ENCODE measurements at places on chromosomes 5 and 9.

- DNase-seq, result no peak
Measured at GRCh38 chr5:167594061-167594435, 697.4 kb upstream of the WWC1 start.

DNA sequence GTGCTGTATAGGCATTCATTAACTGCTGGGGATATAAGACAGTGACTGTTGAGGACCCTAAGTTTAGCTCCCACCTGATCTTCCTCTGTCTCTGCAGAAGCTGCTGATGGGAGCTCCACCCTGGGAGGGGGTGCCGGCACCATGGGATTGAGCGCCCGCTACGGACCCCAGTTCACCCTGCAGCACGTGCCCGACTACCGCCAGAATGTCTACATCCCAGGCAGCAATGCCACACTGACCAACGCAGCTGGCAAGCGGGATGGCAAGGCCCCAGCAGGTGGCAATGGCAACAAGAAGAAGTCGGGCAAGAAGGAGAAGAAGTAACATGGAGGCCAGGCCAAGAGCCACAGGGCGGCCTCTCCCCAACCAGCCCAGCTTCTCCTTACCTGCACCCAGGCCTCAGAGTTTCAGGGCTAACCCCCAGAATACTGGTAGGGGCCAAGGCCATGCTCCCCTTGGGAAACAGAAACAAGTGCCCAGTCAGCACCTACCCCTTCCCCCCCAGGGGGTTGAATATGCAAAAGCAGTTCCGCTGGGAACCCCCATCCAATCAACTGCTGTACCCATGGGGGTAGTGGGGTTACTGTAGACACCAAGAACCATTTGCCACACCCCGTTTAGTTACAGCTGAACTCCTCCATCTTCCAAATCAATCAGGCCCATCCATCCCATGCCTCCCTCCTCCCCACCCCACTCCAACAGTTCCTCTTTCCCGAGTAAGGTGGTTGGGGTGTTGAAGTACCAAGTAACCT is 22.1 kb downstream of the PCDHGC5 start:
- DNase-seq, result no peak

- DNase-seq, result peak; percentile 36
Measured at GRCh38 chr9:137128862-137129455, 10.0 kb upstream of the GRIN1 start.

- DNase-seq, result no peak
Measured at GRCh38 chr5:1052076-1052475, 43.5 kb downstream of the NKD2 start.

DNA sequence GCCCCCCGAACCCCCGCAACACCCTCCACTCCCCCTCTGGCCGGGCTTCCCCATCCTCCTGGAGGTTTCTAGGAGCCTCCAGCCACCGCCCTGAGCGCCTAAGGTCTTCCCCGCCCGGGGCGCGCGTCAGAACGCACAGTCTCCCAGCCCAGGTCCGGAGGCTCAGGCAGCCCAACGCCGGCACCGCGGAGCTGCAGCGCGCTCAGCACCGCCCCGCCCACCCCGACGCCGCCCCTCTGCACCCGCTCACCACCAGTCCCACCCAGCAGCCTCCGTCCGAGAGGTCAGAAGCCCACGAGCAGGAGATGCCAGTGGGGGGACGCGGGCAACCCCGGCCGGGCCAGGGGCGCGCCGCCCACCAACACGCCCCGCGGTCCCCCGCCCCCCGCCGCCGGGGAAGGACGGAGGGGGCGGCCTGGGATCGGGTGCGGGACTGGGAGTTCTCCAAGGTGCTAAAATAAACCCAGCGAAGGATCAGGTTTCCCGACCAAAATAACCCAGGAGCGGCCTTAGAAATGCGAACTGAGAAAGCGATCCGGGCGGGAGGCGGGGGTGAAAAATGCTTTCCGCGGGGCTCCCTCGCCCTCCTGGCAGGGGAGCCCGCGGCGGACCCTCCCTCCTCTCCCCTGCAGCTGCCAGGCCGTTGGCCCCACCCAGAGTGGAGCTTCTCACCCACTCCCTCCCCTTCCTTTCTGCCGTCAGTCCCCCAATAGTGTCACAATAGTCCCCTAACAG is 6.5 kb upstream of the FAM78A start:
- DNase-seq, result peak; percentile 45

GRCh38 chr9:78765861-78766260 is 468.9 kb downstream of the PSAT1 start:
- DNase-seq, result no peak

- peak; percentile 45 for DNase-seq
Measured at GRCh38 chr5:160071516-160071915, 47.7 kb downstream of the PWWP2A start.

DNA sequence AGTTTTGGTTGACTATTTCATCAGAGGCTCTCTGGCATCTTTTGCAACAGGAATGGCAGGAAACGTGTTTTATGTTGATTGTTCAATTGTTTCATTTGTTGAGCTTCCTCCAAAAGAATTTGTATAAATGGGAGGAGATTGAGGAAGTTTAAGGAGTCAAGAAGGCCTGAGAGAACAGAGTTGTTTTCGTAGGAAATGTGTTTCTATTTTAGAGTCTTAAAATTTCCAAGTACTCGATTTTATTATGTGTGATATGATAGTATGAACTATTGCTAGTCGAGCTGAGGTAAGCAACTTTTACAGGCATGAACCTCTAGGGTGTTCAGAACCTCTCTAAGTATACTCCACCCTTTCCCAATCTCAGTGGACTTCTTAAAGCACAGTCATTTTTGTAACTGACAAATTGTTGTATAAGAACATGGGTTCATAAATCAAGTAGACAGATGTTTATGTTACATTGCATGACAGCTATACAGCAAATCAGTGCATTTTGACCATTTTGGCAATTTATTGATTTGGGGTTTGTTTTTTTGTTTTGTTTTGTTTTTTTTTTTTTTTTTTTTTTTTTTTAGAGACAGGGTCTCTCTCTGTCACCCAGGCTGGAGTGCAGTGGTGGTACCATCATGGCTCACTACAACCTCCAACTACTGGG is 47.4 kb downstream of the POLK start:
- DNase-seq, result peak; percentile 40

- DNase-seq, result peak; percentile 93
Measured at GRCh38 chr9:69131682-69132081, 42.4 kb upstream of the TJP2 start.

GRCh38 chr5:129664336-129664937 is 83.5 kb upstream of the MINAR2 start:
- DNase-seq, result peak; percentile 46

DNA sequence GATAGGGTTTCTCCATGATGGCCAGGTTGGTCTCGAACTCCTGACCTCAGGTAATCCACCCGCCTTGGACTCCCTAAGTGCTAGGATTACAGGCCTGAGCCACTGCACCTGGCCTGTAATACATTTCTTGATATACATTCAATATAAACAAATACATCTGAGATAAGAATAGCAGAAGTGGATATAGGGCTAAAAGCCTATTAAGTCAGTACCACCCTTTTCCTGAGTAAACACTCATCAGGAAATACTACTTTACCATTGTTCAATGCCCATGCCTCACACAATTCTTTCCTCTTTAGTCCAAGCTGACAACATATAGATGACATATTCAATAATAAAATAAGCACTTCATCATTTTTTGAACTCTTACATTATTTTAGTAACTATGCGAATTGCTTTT is 64.8 kb downstream of the MRPS27 start:
- no peak for DNase-seq

- DNase-seq, result no peak
Measured at GRCh38 chr5:12242950-12243888, 339.0 kb upstream of the CTNND2 start.

GRCh38 chr5:91379246-91379913 is 3.7 kb downstream of the ARRDC3 start:
- DNase-seq, result no peak

DNA sequence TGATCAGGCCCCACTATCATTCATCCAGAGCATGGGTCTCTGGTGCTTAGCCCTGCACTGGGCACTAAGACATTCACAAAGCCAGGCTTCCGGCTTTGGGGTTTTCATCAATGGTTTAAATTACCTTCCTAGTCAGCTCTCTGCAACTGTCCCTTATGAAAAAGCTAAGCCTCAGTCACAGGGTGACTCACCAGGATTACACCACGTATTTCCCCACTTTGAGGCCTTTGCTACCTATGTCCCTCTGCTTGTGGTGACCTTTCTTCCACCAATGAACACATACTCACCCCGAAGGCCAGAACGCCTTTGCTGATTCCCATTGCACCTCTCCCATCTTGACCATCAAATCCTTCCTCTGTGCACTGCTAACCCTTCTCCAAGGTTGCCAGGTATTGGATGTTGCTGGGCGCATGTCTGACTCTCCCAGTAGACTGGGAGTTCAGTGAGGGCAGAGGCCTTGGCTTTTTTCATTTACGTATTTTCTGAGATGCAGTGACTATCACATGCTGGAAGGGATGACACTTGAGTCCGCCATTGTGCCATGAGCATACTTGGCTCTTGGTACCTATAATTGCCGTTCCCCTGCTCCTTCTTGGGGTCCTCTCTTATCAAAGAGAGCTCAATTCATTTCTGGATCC is 58.7 kb upstream of the TNFSF8 start:
- DNase-seq, result peak; percentile 12

GRCh38 chr5:138603249-138603920 is 28.2 kb upstream of the HSPA9 start:
- DNase-seq, result peak; percentile 40

DNA sequence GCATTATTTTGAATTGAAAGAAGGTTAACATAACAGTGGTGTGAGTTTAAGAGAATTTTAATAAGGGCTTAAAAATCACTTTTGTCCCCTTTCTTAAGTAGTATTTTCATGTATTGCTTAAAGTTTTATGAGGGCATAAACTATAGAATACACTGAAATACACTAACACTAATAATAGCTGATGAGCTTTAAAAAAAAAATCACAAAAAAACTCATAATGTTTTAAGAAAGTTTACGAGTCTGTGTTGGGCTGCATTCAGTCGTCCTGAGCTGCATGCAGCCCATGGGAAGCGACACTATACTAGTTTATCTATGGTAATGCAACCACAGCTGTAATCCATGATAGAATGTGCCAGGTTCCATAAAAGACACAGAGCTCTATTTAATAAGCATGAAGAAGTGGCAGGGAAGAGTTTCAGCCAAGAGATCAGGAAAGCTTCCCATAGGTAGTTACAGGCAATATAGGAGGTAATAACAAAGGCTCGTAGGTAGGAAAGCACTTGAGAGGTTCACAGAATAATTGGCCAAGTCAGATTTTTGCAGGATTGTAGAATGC is 4.5 kb downstream of the SREK1IP1 start:
- no peak for DNase-seq

DNA sequence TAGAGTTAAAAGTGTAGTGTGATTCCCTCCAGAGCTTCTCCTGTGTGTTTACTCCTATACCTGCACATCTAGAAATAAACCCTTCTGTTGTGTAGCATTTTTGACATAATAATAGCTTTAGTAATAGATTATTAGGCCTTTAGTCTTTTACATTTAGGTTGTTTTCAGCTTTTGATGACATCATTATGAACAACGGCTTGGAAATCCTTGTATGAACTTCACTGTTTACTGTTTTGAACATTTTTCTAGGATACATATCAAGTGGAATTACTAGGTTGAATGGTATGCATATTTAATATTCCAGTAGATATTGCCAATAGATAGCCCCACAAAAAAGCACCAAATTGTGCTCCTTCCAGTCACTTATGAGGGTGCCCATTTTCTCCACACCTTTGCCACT is 174.0 kb downstream of the ARHGAP26 start:
- DNase-seq, result no peak

DNA sequence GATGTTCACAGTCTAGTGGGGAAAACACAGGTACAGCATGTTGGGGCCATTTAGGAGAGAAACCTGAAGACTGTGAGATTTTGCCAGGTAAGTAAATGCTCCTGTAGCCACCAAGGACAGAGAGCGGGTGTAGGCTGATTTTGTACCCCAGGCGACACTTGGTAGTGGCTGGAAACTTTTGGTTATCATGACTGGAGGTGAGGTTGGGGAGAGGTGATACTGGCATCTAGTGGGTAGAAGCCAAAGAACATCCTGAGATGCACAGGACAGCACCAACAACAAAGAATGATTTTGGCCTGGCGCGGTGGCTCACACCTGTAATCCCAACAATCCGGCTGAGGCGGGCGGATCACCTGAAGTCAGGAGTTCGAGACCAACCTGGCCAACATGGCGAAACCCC is 38.8 kb upstream of the PWWP2A start:
- DNase-seq, result no peak

DNA sequence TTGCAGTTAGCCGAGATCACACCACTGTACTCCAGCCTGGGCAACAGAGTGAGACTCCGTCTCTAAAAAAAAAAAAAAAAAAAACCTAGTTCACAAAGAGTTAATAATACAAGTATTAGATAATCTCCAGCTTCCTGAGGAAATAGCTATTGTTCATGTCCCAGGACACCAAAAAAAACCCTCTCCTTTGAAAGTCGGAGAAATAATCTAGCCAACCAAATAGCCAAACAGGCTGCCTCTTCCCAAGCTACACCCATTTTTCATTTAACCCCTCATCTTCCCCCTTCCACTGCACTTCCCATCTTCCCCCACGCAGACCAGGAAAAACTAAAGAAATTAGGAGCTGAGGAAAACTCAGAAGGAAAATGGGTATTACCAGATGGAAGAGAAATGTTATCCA is 23.6 kb downstream of the CNOT8 start:
- no peak for DNase-seq

DNA sequence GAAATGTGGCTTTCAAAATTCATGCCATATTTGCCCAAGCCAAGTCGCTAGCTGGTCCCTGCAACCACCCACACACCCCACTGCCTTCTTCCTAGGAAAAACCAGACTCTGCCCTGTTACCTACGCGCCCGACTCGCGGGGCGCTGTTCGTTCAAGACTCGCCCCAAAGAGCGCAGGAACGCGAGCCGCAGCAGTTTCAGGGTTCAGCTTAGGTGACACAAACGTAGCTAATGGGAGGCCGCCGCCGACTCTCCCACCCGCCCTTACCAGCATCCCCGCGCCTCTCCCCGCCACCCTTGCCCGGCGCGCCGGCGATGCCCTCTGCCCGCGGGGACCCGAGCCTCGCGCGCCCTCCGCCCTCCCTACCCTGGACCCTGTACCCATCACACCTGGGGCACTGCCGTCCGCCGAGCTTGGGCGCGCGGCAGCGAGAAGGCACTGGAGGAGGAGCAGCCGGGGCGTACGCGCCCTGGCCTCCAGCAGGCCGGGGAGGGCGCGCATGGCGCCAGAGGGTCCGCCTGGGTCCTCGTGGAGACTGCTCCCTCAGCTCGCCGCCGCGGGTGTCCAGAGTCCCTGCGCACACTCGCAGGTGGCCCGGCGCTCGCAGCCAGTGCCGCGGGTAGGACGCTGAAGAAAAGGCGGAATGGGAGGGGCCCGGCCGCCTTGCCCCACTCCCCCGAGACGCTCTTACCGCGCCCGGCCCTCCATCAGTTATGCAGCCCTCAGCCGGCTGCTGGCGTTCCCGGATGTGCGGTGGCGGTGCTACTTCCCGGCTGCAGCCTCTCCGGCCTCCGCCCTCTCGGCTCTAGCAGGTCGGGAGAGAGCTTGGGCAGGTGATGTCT is at the start of gene EMB:
Gene EMB, minus strand, starts transcription at position 638 of the 842 bp plus-strand sequence. Its CDS starts 137 bp downstream, at position 501.
- peak; percentile 28 for DNase-seq

Measured in EH (cell line).